Fibroblast of lung (primary cell): ENCODE measurements at places on chromosomes 1 and 21. TPM values are rescaled to one million over a fixed set of nuclear protein-coding genes. Genes with fewer than 3 reads are reported as not detected.
A peak's percentile ranks its signal among the peaks of the same experiment; 100 is the strongest.

GRCh38 chr1:30037251-30038118, 685.9 kb downstream of the MATN1 start:
- H3K27ac ChIP-seq: no peak overlapping the region
- DNase-seq: no peak
- no peaks in the 10 kb centered on the region for H3K27me3 ChIP-seq
- no peaks in the 10 kb centered on the region for H3K36me3 ChIP-seq
- H3K4me1 ChIP-seq: no peaks in the 10 kb centered on the region
- H3K4me3 ChIP-seq: no peak overlapping the region

GRCh38 chr1:67227196-67227595, 60.9 kb downstream of the IL23R start:
- no peaks in the 10 kb centered on the region for H3K4me1 ChIP-seq
- no peak overlapping the region for H3K4me3 ChIP-seq
- H3K36me3 ChIP-seq: no peaks in the 10 kb centered on the region

DNA sequence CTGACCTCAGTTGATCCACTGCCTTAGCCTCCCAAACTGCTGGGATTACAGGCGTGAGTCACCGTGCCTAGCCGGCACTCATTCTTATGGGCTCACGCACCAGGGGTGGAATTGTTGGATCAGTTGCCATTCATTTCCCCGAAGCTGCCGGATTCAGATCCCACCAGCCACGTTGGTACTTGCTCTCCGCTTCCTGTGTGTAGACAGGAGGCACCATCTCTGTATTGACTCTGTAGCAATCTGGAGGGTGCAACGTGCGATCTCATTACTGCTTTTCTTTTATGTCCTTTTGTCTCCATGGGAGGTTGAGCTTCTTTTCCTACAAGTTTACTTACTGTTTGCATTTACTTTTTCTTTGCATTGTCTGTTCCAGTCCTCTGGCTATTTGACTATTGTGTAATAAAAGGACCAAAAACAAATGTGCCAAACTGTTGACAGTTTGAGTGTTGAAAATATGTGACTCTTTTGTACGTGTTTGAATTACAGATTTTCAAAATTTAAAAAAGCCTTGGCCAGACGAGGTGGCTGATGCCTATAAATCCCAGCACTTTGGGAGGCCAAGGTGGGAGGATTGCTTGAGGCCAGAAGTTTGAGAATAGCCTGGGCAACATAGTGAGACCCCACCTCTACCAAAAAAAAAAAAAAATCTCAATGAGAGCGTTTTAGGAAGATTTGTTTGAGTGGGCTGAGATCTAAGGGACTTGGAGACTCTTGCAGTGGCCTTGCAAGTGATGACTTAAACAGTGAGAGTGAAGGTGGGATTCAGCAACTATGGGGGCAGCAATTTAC, 39.1 kb downstream of the SPSB1 start:
- no peak overlapping the region for H3K27ac ChIP-seq
- no peak overlapping the region for H3K4me3 ChIP-seq
- no peak for DNase-seq
- peaks cover 2% of the 10 kb centered on the region for H3K36me3 ChIP-seq

OR6N1 gene
- not detected in 2 replicates for polyA plus RNA-seq

DNA sequence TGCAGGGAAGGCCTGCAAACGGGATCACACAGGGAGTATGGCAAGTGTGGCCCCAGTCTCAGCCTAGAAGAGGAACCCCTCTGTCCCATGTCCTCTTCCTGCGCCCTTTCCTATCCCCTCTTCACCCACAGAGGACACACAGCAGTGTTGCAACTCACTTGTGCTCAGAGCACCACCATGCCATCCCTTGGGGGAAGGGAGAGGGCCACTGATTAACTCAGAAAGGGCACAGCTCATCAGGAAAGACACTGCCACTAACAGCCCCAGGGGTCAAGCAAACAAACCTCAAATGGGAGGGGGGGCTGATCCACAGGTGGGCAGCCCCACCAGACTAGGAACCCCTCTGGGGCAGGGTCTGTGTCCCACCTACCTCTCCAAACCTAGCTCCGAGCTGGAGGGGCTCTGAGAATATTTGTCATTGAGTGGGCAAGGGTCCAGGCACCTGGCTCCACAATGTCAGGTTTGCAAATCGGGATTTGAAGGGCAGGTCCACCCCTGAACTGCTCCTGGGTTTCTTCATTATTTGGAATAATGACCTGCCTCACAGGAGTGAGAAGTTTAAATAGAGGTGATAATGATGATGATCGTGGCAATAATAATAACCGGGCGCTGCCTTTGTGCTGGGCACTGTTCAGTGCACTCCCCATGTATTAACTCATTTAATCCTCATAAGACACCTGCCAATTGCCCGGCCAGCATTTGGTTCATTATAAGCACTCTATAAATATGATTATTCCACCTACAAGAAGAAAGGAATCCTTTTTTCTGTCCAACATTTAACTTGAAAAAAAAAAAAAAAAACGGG, 1.0 kb downstream of the ALDH4A1 start:
- H3K4me1 ChIP-seq: peaks cover 7% of the 10 kb centered on the region
- H3K27me3 ChIP-seq: no peaks in the 10 kb centered on the region
- DNase-seq: no peak
- H3K36me3 ChIP-seq: no peaks in the 10 kb centered on the region
- no peak overlapping the region for H3K27ac ChIP-seq
- peak overlapping the region; percentile 84 for H3K4me3 ChIP-seq

IGFN1 gene
- 0.01 TPM in 1 of 2 replicates, not detected in the other for polyA plus RNA-seq

- H3K4me3 ChIP-seq: no peak overlapping the region
- no peaks in the 10 kb centered on the region for H3K4me1 ChIP-seq
- no peaks in the 10 kb centered on the region for H3K36me3 ChIP-seq
- DNase-seq: no peak
Observed at GRCh38 chr1:198520524-198521254, 19.8 kb downstream of the ATP6V1G3 start.

- H3K27ac ChIP-seq: no peak overlapping the region
- DNase-seq: peak; percentile 93
- no peak overlapping the region for H3K4me3 ChIP-seq
- H3K4me1 ChIP-seq: peaks cover 5% of the 10 kb centered on the region
Observed at GRCh38 chr1:59750328-59751003, 64.3 kb upstream of the HOOK1 start.

RXFP4 gene
- polyA plus RNA-seq: not detected in 2 replicates

- no peak overlapping the region for H3K27ac ChIP-seq
- H3K4me1 ChIP-seq: no peaks in the 10 kb centered on the region
- no peak overlapping the region for H3K4me3 ChIP-seq
- DNase-seq: no peak
- no peaks in the 10 kb centered on the region for H3K27me3 ChIP-seq
Observed at GRCh38 chr1:85962457-85962856, 194.1 kb downstream of the COL24A1 start.

ZNF648 gene
- polyA plus RNA-seq: not detected in 2 replicates

C1orf74 gene
- 1.8 and 2.2 TPM in 2 replicates for polyA plus RNA-seq

ZYG11A gene
- polyA plus RNA-seq: 0.28 and 0.73 TPM in 2 replicates

GRCh38 chr1:178498896-178499675, 2.3 kb upstream of the CLEC20A start:
- H3K27me3 ChIP-seq: no peaks in the 10 kb centered on the region
- H3K27ac ChIP-seq: no peak overlapping the region
- H3K4me3 ChIP-seq: no peak overlapping the region
- H3K4me1 ChIP-seq: no peaks in the 10 kb centered on the region
- H3K36me3 ChIP-seq: no peaks in the 10 kb centered on the region

- H3K4me1 ChIP-seq: no peaks in the 10 kb centered on the region
- no peak within 1 kb of the TSS for H3K27ac ChIP-seq
- no peaks in the 10 kb centered on the region for H3K27me3 ChIP-seq
- no peaks in the 10 kb centered on the region for H3K36me3 ChIP-seq
Observed at GRCh38 chr1:192158181-192158580, at the start of gene RGS18. TSS of gene RGS18 (plus strand) at chr1:192158462. CDS start at chr1:192158638, 176 bp downstream.

- no peaks in the 10 kb centered on the region for H3K4me1 ChIP-seq
- no peak for DNase-seq
- no peaks in the 10 kb centered on the region for H3K27me3 ChIP-seq
- H3K27ac ChIP-seq: no peak overlapping the region
Observed at GRCh38 chr1:168031198-168031597, 94.3 kb upstream of the MPC2 start.

GRCh38 chr1:66553846-66554245, 19.9 kb downstream of the SGIP1 start:
- H3K27ac ChIP-seq: peak overlapping the region; percentile 39
- no peaks in the 10 kb centered on the region for H3K27me3 ChIP-seq
- DNase-seq: no peak
- H3K4me1 ChIP-seq: peaks cover 23% of the 10 kb centered on the region
